Activated CD4-positive, alpha-beta T cell treated with anti-CD3 and anti-CD28 coated beads, Interleukin-2, amount 50 U/mL, for 48 hours (primary cell): ENCODE measurements at places on chromosomes 6 and 20.

GRCh38 chr6:22062807-22063408 lies 233.9 kb downstream of the PRL start:
- DNase-seq: peak; percentile 33

- no peak for DNase-seq
Measured at GRCh38 chr6:62367601-62368000, 81.6 kb upstream of the KHDRBS2 start.

- DNase-seq: no peak
Measured at GRCh38 chr6:126182650-126183311, 157.1 kb upstream of the CENPW start.

- no peak for DNase-seq
Measured at GRCh38 chr6:53506872-53507271, 38.0 kb downstream of the GCLC start.
